ENCODE measurements at places on chromosomes 6 and 20.

DNA sequence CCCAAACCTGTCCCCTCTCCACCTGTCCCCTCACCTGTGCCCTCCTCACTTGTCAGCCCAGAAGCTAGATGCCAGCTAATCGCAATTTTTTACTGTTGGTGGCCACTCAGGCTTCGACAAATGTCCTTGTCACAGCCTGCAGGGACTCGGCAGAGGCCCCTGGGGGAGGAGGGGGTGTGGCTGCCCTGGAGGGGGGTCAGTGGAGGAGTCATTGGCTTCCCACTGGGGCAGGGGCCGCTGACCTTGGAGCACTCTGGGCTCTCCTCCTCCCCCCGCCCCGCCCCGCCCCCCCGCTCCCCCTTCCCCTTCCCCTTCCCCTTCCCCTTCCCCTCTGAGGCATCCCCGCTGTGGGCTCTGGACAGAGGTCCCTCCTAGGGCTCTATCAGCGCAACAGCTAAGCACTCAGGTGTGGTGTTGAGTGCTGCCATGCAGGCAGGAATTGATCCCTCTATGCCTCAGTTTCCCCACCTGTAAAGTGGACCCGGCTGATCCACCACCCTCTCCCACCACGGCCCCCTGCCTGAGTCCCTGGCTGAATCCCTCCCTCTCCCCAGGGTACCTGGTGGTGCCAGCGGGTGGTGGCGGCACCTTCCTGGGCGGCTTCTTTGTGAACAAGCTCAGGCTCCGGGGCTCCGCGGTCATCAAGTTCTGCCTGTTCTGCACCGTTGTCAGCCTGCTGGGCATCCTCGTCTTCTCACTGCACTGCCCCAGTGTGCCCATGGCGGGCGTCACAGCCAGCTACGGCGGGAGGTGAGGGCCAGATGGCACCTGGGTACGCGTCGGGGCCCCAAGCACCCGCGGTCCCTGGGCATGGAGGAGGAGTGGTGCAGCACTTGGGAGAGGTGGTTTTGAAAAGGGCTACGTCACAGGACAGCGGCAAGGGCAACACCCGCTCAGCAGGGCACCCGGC is 23.8 kb downstream of the SLCO4A1 start:
- DNase-seq, result no peak

- no peak for DNase-seq
These were observed 12.3 kb upstream of the CBFA2T2 start for GRCh38 chr20:33477386-33478234.

- no peak for DNase-seq
These were observed 53.2 kb downstream of the SAMD5 start for GRCh38 chr6:147561726-147562125.

DNA sequence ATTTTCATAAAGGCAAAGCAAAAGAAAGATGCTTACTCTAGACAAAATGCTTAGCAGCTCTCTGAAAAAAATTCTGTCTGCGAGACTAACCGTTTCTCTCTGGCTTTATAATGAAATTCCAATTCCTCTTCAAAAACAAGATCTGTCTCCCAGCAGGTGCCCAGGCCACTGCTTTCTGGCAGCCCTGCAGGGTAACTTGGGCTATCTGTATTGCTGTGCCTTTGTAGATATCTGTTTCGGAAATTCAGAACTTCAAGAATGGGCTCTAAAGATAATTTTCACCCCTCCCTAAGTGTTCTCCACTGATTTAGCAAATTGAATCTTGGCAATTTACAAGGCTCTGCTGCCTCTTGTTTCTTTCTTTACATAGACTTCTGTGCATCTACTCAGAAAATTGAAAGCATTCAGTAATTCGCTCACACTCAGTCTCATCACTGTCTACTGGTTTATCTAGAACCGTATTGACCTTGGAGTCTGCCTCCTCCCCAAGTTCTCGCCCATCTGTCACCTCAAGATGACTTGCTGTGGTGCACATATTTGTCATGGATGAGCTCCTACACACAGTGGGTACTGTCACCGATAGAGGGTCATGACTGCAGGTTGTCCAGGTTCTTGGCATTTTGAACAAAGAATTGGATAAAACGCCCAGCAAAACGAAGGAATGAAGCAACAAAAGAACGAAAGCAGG is 26.4 kb upstream of the FABP7 start:
- DNase-seq, result no peak

DNA sequence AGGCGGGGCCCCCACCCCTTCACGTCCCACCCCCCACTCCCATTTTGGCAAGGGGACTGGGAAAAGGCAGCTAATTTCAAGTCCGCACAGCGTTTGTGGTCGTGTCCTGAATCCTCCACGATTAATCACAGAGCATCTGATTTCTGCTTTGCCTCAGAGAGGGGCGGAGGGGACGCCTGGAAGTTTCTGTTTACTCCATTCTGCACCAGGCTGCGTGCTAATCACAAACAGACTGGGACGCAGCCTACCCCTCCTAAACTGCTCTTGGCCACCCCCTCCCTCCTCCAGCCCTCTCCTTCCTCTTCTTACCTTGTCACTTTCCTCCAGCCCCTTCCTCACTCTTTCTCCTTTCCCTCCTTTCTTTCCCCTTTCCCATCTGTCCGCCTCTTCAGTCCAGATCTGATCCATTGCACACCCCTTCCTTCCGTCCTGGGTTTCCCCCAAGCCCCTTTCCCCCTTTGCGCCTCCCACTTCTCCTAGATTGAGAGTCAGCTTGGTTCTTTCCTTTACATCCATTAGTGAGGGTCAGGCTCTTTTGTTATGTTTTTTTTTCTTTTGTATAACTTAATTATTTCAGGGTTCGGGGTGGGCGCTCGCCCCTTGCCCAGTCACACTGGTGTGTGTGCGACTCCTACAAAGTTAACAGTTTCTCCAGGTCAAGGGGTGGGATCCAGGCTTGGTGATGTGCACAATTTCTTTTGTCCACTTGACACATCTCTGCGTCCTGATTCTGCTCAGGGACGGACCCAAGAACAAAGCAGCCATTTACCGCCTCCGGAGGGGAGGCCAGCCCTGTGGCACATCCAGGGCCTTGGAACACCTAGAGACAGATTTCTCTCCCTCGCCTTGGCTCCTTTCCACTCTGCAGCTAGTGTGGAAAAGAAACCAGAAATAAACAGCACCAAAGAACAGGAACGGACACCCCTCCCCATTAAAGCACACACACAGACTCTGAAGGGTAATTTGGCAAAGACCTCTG is 520 bp upstream of the RIPOR3 start:
- DNase-seq, result no peak

DNA sequence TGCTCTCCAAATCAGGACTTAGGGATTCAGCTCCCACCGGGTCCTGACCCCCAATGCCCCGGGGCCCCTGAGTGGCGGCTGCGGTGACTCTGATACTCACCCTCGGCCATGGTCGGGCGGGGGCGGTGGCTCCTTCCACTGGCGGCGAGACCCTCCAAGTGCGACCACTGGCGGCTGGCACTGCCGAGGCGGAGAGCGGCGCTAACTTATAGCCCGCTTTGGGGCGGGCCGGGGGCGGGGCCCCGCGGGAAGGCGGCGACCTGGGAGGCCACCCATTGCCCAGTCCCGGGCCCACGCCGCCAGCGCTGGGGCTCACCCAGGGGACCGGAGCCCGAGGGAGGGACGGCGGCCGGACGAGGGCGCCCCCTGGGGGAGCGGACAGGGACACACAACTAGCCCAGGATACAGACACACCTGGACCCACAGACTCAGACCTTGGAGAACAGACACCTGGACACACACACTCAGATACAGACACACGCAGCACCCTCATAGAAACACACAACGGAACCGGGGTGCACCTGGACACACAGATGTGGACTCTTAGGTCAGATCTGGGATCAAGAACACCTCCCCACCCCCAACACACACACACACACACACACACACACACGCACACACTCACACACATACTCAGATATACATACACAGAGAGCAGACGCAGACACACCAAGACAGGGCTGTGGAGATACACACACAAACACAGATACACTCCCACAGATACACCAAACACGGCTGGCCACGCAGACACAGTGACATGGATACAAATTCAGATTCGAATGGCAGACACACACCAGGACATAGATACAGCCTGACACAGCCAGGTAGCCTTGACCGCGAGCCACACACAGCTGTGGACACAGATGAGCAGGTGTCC is at the start of gene TGM2:
Gene TGM2 (minus strand): TSS at position 182 of the 877 bp plus-strand sequence. CDS start 72 bp downstream, at position 110.
- peak; percentile 68 for DNase-seq

DNA sequence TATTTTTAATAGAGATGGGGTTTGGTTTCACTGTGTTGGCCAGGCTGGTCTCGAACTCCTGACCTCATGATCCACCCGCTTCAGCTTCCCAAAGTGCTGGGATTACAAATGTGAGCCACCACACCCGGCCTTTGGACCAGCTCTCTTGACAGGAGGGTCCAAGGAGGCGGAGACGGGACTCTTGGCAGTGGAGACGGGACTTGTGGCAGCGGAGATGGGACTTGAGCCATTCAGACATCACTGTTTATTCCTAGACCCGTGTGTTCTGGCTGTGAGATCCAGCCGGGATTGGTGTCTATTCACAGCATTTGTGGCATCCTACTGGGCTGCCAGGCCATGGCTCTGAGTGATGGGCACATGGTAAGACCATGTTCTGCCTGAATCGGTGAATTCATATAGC is 25.6 kb downstream of the PRPF6 start:
- no peak for DNase-seq

DNA sequence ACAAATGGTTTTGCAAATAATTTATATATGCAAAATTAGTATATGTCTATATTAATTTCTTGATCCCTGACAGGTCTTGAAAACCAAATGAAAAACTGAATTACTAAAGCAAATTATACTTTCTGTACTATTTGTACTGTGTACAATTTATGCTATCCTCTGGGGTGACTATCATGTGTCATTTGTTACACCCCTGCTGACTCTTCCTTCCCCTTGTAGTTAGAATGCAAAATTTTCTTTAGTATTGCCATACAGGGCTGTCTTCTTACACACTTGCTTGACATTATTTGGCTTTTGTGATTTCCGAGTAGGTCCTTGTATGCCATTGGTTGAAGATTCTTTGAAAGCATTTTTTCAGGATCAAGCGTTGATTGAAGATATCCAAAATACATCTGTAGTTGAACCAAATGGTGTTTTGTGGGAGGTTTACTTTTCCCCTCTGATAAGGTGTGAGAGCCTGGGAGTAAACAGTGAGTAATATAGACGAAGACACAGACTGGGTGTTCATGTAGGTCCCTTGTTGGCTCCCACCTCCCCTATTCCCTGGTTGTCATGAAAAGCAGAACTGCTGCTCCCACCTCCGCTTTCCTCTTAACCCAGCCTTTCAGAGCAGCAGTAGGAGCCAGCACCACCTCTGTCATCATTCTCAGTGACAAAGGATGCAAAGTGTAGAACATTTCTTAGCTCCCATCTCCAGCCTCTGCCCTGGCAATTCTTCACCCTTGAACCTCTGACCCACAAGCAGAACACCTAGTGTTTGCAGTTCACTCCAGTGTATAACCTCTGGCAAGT is 29.0 kb downstream of the NCOA7 start:
- no peak for DNase-seq

- DNase-seq, result no peak
These were observed 1029.5 kb upstream of the GJE1 start for GRCh38 chr6:141103246-141103645.

DNA sequence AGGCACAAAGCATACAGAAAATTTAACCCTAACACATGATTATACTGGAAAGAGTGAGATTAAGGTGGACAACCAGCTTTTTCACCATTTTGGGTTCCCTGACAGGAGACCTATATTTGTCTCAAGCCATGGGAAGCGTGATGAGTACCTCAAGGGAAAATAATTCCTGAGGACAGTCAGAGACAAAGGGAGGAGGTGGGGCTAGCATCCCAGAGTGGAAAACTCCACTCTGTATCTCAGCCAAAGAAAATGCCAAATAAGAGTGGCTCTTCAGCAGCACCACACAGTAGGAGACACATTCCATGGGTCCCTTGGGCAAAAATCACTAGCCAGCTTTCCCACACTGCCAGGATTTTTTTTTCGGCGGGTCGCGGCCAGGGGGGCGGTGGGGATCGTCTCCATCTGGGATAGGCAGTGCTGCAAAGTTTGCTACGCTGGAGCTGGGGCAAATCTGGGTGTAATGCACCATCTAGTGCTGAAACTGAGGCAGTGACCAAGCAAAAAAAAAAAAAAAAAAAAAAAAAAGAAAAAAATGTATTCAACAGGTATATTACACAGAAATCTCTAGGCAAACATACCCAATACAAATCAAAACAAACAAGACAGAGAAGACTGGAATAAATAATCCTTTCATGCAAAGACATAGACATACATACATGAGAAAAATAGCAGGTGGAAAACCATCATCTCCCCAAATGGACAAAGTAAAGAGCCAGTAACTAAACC is 77.3 kb upstream of the SLC35F1 start:
- DNase-seq, result no peak

DNA sequence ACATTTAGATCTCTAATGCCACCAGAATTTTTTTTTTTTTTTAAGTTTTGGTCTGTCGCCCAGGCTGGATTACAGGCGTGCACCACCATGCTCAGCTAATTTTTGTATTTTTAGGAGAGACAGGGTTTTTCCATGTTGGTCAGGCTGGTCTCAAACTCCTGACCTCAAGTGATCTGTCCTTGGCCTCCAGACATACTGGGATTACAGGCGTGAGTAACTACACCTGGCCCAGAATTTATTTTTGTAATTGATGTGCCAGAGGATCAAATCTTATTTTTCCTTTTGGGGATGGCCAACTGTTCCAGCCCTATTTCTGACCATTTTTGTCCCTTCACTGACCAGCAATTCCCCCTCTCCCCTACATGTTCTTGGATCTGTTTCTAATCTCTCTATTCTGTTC is 18.0 kb upstream of the MYMX start:
- no peak for DNase-seq

- no peak for DNase-seq
These were observed 13.7 kb upstream of the UQCC2 start for GRCh38 chr6:33725222-33725621.

DNA sequence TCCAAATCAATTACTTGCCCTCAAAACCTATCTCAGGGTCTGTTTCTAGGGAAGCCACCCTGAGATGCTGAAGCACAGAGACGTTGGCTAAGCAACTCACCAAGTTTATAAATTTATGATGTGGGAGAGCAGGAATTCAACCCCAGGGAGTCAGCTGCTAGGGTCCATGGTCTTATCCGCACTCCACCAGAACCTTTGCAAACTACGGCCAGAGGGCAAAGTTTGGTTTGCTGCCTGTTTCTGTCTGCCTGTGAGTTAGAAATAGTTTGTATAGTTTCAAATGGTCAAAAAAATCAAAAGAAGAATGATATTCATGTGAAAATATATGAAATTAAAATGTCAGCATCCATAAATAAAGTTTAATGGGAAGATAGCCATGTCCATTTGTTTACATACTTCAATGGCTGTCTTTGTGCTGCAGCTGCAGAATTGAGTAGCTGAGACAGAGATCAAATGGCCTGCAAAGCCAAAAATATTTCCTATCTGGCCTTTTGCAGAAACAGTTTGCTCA is 83.7 kb upstream of the ZFP64 start:
- no peak for DNase-seq

- no peak for DNase-seq
These were observed 332.8 kb downstream of the CDH4 start for GRCh38 chr20:61584851-61585250.

All from left lung (tissue), 14 donors.